Activated T-helper 1 cell treated with anti-CD3 and anti-CD28 coated beads, Interleukin-2, amount 50 U/mL, for 16 hours (primary cell): ENCODE measurements at places on chromosomes 7 and 10.

DNA sequence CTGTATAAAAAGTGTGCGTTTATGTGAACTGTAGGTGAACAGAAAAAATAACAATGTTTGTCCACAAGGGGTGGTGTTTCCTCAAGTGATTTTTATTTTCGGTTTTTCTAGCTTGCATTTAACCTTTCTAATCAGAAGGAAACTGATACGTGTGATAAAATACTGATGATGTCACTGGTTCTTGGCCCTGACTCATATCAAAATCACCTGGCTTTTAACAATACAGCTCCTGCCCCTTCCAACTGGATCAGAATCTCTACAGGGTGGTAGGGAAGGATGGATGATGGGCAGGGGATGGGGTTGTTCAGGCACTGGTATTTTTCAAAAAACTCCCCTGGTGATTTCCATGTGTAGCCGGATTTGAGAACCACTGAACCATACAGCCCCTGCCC lies 10.9 kb downstream of the NPFFR1 start:
- DNase-seq: no peak

- no peak for DNase-seq
Observed at GRCh38 chr7:119167431-119167830, 942.9 kb downstream of the ANKRD7 start.

- no peak for DNase-seq
Observed at GRCh38 chr10:35400595-35401268, 64.4 kb downstream of the CCNY start.

- DNase-seq: no peak
Observed at GRCh38 chr10:78078539-78079330, 45.1 kb downstream of the RPS24 start.

DNA sequence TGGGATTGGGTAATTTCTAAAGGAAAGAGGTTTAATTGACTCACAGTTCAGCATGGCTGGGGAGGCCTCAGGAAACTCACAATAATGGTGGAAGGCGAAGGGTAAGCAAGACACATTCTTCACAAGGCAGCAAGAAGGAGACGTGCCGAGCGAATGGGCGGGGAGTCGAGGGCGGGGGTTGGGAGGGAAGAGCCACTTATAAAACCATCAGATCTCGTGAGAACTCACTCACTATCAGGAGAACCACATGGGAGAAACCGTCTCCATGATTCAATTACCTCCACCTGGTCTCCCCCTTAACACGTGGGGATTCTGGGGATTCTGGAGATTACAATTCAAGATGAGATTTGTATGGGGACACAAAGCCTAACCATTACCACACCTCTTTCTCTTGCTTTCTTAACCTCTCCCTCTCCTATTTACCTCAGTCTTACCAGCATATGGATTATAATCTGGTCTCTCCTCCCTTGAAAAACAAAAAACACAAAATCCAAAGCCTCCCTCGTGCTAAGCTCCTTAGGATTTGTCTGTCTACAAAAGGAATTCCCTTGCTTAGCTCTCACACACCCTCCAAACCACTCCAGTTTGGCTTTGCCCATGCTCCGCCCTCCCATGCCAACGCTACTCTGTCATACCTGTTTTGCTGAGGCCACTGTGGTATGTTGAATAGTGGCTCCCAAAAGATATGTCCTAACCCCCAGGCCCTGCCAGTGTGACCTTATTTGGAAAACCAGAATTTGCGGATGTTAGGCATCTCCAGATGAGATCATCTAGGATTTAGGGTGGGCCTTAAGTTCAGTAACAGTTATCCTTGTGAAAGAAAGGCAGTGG lies 19.6 kb upstream of the EFCAB10 start:
- no peak for DNase-seq

GRCh38 chr10:62959553-62959952 lies 143.4 kb upstream of the EGR2 start:
- no peak for DNase-seq

DNA sequence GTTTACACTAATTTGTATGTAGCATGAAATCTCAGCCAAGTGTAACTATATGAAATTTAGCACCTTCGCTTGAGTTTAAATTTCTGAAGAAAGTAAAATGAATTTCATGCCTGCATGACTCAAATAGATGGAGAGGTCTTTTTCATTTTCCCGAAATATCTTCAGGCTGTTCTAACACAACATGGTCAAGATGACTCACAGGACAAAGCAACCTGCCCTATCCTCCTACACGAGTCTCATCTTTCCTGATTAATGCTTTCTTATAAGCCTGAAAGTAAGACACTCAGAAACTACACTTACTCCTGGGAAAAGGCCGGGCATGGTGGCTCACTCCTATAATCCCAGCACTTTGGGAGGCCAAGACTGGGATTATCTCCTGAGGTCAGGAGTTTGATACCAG lies 41.2 kb downstream of the CH25H start:
- no peak for DNase-seq

DNA sequence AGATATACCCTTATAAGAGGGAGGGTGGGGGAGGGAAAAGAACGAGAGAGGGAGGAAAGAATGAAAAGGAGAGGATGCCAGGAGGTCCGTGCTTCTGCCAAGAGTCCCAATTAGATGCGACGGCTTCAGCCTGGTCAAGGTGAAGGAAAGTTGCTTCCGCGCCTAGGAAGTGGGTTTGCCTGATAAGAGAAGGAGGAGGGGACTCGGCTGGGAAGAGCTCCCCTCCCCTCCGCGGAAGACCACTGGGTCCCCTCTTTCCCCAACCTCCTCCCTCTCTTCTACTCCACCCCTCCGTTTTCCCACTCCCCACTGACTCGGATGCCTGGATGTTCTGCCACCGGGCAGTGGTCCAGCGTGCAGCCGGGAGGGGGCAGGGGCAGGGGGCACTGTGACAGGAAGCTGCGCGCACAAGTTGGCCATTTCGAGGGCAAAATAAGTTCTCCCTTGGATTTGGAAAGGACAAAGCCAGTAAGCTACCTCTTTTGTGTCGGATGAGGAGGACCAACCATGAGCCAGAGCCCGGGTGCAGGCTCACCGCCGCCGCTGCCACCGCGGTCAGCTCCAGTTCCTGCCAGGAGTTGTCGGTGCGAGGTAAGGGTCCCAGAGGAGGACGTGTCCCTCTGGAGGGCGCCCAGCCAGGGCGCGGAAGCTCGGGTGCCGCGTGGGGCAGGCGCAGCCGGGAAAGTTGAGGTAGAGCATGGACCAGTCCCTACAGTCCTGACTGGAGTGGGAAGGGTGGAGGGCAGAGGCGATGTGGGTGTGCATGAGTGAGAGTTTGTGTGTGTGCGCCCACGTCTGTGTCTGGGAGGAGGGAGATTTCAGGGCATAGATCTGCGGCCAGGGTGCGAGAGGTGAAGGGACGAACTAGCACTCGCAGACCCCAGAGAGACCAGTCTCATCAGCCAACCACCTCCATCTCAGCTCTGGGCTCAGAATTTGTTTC lies 844 bp downstream of the GRM3 start:
- no peak for DNase-seq

GRCh38 chr10:74917481-74918077 lies 91.2 kb downstream of the KAT6B start:
- DNase-seq: no peak

- DNase-seq: no peak
Observed at GRCh38 chr7:27153526-27153925, 1.1 kb upstream of the HOXA3 start.

DNA sequence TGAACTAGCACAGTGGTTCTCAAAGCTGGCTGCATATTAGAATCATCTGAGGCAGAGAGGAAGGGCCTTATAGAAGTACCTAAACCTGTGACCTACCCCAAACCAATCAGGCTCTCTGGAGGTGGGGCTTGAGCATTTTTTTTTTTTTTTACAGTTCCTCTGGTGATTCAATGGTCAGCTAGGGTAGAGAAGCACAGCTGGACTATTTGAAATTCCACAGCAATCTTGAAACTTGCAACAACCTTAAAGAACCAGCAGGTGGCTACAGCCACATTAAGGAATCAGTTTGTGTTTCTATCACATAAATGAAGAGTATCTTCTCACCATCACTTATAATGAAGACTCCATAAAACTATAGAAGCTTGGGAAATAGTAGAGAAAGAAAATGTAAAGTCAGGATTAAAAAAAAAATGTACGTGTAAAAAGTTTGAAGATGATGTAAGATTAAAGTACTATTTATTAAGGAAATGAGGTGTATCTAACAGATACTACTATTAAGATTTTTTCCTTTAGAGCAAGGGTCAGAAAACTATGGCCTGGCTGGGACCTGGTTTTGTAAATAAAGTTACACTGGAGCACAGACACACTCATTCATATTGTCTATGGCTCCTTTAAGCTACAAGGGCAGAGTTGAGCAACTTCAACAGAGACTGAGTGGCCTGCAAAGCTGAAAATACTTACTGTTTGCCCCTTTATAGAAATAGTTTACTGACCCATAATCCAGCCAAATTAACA lies 3.8 kb downstream of the RTKN2 start:
- no peak for DNase-seq

GRCh38 chr7:96670338-96671289 lies 39.0 kb downstream of the SEM1 start:
- no peak for DNase-seq

GRCh38 chr7:92279396-92280031 lies 33.7 kb downstream of the ANKIB1 start:
- no peak for DNase-seq

GRCh38 chr7:5625938-5626337 lies 155.5 kb downstream of the RNF216 start:
- DNase-seq: no peak

DNA sequence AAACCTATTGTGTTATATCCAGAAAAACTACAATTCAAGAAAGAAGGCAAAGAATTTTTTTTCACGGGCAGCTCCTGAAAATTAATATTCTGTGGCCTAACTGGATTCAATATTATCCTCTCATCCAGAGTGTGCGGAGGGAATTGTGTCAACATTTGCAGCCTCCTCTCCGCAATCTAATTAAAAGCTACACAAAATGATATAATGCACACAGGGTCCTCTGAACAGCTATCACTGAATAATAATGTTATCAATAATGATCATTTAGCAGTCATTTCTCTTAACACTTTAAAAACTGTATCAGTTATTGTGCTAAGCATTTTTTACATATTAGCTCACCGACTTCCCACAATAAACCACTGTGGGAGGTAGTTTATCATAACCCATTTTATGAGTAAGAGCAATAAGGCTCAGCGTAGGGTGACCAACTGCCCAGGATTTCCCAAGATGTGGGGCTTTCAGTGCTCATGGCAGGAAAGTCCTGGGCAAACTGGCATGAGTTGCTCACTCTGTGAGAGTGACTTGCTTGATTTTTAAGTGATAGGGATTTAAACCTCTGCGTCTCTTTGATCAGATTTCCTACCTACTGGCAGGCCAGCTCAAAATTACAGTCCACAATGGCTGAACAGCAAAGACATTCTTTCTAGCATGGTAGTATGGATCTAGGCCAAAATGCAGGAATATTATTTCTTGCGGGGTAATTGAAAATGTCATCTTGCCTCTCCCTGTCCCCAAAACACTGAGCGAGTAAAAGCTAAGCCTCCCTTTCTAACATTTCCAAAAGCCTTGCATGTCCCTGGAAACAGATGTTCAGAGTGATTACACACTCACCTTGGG lies 65.7 kb downstream of the AOAH start:
- no peak for DNase-seq

DNA sequence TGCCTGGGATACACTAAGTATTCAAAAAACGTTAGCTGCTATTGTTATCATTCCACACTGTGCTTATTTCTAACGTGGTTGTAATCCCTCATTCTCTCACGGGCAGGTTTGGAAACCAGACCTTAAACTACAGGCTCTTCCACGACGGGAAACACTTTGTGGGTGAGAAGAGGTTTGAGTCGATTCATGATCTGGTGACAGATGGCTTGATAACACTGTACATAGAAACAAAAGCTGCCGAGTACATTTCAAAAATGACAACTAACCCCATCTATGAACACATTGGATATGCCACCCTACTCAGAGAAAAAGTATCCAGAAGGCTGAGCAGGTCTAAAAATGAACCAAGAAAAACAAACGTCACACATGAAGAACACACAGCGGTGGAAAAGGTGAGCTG lies 163.2 kb upstream of the PRR15 start:
- DNase-seq: no peak

- no peak for DNase-seq
Observed at GRCh38 chr10:16297642-16298041, 139.2 kb upstream of the PTER start.

DNA sequence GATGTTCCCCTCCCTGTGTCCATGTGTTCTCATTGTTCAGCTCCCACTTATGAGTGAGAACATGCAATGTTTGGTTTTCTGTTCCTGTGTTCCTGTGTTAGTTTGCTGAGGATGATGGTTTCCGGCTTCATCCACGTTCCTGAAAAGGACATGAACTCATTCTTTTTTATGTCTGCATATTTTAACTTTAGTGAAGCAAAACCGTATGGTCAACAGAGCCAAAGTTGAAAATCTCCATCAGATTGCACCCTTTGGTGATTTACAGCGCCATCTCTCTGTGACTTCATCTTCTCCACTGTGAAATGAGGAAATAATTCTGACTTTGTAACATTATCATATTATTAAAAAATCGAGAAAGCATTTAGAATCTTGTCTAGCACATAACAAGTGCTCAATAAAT lies 132.3 kb upstream of the PLXDC2 start:
- DNase-seq: no peak

DNA sequence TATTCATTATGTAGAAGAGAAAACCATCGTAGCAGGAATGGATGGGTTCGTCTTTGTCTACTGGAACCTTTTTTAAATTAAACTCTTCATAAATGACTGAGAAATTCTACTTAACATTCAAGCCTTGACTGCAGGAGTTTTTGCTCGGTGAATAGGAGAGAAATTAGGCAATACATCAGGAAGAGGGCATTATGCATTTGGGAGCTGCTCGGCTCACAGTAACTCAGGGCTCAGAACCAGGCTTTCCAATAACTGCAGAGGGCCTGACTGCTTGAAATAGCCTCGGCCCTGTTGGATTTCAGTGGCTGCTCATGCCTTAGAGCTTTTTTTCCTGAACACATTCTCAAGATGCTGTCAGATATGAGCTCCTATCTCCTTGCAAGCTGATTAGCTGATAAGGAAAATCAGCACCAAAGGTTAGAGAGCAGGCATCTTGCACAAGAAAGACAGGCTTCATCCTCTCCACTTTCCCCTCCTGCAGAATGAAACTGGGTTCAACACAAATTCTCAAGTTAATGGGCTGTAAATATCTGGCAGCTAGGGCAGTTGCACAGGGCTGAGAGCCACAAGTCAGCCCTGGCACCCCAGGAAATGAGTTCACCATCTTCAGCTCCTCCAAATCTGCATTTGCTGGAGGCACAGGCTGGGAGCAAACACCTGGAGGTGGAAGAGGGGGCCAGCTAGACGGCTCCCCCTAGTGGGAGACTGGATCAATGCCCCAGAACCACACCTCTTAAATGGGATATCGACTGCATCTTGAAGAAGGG lies 24.3 kb downstream of the TECTB start:
- DNase-seq: no peak

DNA sequence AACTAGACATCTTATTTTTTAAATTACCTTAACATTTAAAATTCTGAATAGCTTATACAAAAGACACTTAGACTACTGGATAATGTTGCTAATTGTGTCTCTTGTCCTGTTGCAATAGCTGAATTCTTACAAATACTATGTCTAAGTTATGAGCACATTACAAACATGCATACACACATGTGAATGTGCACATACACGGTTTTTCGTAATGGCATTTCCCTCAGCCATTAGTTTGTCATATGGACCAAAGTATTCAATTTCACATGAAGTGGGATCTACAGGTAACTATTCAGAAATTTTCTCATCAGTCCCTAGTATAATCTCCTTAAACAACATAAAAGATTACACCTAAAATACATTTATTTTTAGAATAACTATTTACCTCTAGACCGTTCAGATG lies 178.6 kb upstream of the BET1 start:
- no peak for DNase-seq
